ENCODE measurements at places on chromosomes 12 and 14.

- DNase-seq: no peak
These were observed 228.6 kb upstream of the RTL1 start for GRCh38 chr14:101132051-101132571.

DNA sequence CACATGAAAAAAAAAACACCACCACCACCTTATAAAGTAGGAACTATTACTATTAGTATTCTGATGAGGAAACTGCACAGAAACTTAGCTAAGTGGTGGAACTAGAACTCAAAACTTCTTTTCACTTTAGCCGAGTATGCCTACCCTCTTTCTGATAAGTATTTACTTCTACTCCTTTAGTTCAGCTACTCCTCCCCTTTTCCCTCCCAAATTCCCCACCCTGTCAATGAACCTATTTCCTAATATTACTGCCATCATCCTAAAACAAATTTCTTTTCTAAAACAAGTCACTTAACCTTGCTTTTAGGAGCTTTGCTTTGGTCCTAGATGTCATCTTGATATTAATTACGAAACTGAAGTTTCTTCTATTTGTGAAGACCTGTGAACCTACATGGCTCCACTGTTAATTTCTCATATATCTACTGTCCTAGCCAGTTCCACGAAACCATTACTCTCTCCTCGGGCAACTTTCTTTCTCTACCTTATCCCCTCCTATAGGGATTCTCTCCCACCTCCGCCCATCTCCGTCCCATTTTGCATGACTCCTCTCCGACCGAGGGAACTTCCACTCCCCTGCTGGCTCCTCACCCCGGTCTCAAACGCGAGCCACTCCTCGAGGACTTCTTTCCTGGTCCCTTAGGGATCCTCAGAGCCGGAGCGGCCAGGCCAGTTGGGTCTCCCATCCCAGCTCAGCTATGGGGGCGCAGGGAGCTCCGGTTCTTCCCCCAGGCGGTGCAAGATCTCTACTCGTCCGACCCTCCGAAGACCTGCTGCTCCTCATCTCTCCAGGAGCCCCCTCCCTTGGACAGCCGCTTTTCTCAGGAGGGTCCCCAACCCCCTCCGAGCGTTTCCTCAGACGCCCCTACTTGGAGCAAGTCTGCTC is 1.1 kb downstream of the NUMB start:
- no peak for DNase-seq

- no peak for DNase-seq
These were observed 65.9 kb downstream of the RNFT2 start for GRCh38 chr12:116804051-116804450.

- no peak for DNase-seq
These were observed 1.7 kb downstream of the LMBR1L start for GRCh38 chr12:49108958-49109404.

Data from CD4-positive, alpha-beta T cell treated with Interleukin-4 for 1 hour (primary cell).